H9 (cell line): ENCODE measurements at places on chromosomes 3 and 15.

DNA sequence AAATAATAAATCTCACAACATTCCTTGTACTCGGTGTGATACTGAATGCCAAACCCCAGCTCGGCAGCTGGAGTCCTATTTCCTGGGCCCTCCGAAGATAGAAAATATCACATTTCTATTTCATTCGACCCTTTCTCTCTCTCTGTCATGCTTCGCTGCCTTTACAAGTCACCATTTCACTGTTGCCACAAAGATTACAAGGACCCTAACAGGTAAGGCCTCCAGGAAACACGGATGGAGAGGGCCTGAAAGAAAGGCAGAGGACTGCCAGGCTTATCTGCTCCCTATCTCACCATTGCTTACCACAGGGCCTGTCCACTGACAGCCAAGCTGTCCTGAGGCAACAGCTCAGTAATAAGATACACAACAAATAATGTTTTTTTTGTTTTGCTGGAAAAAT lies 376.5 kb downstream of the MECOM start:
- DNase-seq, result no peak

GRCh38 chr3:72395776-72396311 lies 452.4 kb downstream of the SHQ1 start:
- no peak for DNase-seq

DNA sequence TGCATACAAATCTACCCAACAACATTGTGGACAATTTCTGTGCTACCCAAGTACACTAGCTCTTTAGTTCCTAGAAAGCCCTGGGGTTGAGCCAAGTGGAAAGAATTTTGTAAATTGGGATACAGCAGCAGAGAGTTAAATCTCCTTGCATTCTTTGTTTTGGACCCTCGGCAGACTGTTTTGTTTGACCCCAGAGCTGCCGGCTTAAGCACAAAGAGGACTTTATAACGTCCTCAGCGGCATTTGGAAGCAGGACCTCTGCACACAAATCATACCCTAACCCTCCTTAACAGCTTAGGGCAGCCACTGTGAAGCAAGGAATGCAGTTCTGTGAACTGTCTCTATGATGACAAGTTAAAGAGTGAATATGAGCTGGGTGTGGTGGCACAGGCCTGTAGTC lies 415.3 kb downstream of the CNTN4 start:
- DNase-seq, result no peak

- no peak for DNase-seq
These were observed 2.6 kb upstream of the HYAL2 start for GRCh38 chr3:50325113-50325480.

DNA sequence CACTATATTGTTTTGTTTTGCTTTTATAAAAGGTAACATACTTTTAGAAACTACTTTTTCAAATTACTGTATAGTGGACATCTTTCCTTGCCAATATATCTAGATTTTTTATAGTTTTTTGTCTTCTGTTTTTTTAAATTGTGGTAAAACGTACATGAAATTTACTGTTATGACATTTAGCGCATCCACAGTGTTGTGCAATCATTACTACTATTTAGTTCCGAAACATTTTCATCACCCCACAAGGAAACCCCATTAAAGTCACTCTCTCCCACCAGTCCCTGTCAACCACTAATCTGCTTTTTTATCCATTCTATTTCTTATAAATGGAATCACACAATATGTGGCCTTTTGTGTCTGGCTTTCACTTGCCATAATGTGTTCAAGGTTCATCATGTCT lies 54.8 kb downstream of the TMEM266 start:
- no peak for DNase-seq

GRCh38 chr3:12959838-12960378 lies 113.3 kb downstream of the IQSEC1 start:
- DNase-seq, result no peak

- DNase-seq, result no peak
These were observed 111.7 kb downstream of the ADCY5 start for GRCh38 chr3:123337226-123337625.

GRCh38 chr3:192332386-192333291 lies 394.7 kb downstream of the FGF12 start:
- DNase-seq, result no peak

DNA sequence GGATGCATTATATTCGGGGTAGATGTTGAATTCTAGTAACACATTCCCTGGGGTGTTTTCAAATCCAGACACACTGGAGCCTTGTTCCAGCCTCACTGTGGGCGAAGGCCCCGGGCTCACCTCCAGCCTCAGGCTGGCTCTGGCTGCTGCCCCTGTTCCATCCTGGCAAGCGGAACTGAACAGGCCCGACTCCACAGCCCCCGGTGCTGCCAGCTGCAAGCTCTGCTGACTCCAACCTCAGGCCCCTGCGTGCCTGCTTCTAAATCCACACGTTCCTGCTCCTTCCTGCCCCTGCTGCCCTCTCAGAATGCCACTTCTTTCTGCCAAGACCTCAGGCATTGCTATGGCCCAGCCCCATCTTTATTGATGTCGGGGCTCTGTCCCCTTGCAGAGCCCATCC lies 90.6 kb downstream of the LIPC start:
- DNase-seq, result no peak

DNA sequence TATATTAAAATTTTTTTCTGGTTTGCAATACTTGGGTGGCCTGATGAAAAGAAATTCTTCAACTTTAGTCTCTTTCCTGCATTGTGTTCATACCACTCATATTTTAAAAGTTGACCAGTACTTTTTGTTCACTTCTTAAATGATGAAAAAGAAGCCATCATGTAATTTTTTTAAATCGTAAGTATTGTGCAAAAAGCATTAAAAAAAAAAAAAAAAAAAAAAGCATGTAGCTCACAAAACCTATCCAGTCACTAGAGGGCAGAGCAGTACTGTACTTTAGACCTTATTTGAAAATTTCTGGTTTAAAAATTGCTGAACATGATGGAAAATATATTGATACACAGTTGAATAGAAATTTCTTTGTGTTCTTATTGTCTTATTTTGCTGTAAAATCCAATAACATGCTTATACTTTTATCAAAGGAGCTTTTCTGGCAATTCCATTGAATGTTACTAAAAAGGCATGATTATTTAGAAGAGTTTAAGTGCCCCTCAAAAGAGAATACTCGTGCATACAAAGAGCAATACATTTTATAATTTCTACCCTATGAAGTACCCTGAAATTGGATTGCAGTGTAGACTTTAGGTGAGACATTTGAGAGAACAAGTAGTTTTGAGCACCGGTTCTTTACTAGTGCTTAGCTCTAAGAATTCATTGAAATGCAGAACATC lies 137.7 kb downstream of the BBX start:
- DNase-seq, result no peak

GRCh38 chr15:34613301-34613700 lies 29.9 kb upstream of the GOLGA8B start:
- DNase-seq, result no peak

GRCh38 chr3:113255854-113256615 lies 44.7 kb downstream of the BOC start:
- no peak for DNase-seq

- no peak for DNase-seq
These were observed 69.5 kb upstream of the KCNAB1 start for GRCh38 chr3:156050918-156051317.

DNA sequence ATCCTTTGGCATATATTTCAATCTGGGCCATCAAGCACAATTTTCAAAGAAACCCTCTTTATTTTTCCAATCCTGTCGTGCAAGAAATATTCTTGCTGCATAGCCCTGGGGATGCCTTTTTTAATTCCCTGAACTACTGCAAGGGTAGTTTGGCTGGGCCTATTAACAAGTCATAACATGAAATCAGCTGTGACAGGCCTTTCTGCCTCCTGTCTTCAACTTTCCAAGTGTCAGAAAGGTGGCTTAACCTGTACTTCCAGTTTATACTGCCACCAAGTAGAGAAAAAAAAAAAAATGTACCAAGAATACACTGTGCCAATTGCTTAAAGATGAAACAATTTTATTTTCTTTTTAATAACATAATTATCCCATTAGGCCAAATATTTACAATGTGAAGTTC lies 32.4 kb upstream of the SPPL2A start:
- no peak for DNase-seq

GRCh38 chr15:99485153-99485961 lies 80.4 kb upstream of the MEF2A start:
- no peak for DNase-seq

DNA sequence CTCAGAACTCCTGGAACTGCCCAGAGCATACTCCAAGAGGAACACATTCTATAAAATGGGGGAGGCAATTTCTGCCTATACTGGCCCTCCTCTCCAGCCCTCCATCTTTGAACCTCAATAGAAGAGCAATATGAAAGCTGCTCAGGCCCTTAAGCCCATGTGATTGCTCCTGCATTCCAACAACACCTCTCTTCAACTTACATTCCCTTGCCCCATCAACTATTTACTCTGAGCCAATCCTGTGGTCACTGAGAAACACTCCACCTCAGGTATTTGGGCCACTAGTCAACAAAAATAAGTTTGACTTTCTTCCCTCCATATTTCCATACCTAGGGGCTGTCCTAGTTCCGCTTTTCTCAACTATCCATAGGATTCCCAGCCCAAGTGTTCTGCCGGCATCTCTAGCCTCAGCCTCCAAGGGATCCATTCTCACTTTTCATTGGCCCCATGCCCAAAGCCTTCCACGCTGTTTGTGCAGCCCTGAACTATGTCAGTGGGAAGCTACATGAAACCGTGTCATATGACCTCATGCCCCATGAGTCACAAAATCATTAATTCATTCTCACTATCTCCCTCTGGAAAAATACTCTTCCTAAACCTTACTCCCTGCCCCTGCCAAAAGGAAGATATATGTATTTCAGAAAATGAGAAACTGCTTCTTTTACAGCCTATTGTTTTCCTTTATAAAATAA lies 61.6 kb downstream of the GJD2 start:
- no peak for DNase-seq

DNA sequence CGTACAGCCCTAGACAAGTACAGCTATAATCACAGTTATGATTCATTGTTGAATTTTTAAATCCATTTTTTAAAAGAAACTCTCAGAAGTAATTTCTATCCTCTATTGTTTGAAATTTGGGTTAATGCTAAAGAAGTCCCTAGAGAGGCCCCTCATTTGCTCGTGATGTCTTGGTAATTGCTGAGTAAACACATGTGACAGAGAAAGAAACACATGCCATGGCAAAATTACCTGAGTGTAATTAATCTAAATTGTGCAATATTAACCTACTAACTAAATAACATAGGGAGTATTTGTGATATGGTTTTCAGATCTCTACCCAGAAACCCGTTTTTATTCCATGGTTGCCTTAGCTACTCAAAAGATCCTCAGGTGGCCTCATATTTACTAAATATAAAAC lies 10.8 kb downstream of the NEK10 start:
- no peak for DNase-seq

- peak; percentile 22 for DNase-seq
These were observed 13.9 kb downstream of the CHST13 start for GRCh38 chr3:126537730-126538281.

DNA sequence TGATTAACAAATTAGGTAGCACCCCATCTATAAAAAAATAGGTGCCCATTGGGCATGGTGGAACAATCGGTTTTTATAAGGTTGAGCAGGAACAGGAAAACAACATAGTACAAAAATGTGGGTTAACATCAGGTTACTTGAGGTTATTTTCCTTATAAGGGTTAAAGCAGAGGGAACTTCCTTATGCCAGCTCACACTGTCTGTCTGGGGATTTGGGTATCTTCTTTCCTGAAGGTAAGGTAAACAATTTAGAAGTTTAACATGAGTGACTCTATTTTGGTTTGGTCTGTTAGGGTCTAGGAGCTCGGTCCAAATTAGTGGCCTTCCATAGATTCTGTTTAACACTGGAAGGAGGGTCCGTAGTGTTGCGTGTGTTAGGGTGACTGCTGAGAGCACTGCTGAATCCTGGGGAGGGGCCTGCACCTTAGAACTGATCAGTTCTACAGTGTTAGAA lies 14.7 kb downstream of the CHD2 start:
- DNase-seq, result no peak

GRCh38 chr15:95494971-95495541 lies 835.4 kb upstream of the NR2F2 start:
- DNase-seq, result no peak

GRCh38 chr3:64612916-64613526 lies 74.8 kb downstream of the ADAMTS9 start:
- DNase-seq, result no peak

- DNase-seq, result peak; percentile 100
These were observed 345 bp upstream of the CDV3 start for GRCh38 chr3:133573054-133573628.

DNA sequence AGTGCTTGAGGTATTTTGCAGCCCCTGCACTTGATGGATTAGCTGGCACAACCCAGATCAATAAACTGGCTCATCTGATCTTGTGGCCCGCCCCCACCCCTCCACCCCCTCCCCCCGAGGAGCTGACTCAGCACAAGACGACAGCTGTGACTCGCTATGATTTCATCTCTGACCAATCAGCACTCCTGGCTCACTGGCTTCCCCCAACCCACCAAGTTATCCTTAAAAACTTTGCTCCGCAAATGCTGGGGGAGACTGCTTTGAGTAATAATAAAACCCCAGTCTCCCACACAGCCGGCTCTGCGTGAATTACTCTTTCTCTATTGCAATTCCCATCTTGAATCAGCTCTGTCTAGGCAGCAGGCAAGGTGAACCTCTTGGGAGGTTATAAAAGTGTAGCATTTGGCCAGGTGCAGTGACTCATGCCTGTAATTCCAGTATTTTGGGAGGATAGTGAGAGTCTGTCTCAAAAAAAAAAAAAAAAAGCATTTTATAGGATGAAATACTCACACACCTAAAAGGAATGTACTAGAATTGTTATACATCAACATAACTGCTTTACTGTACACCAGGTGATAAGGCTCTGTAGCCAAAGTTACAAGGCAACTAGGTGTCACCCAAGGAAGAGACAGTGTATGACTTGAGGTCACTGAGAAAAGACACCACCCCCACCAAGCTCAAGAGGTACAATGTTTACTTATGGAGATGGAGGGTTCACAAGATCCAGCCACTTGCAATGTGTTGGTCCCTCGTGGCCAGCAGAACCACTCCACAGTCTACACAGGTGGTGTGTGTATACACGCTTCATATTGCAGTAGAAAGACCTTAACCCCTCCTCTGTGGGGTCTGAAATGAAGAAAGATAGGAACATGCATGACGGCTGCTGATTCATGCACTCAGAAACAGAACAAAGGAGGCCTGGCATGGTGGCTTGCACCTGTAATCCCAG lies 8.6 kb downstream of the ZNF445 start:
- DNase-seq, result peak; percentile 63

GRCh38 chr15:96521386-96521785 lies 190.9 kb downstream of the NR2F2 start:
- DNase-seq, result no peak

- DNase-seq, result peak; percentile 25
These were observed 63.0 kb downstream of the ATP10A start for GRCh38 chr15:25799906-25800700.
